ENCODE measurements at places on chromosomes 3 and 15.

- DNase-seq = no peak
Measured at GRCh38 chr15:88985547-88986393, 72.6 kb upstream of the MFGE8 start.

DNA sequence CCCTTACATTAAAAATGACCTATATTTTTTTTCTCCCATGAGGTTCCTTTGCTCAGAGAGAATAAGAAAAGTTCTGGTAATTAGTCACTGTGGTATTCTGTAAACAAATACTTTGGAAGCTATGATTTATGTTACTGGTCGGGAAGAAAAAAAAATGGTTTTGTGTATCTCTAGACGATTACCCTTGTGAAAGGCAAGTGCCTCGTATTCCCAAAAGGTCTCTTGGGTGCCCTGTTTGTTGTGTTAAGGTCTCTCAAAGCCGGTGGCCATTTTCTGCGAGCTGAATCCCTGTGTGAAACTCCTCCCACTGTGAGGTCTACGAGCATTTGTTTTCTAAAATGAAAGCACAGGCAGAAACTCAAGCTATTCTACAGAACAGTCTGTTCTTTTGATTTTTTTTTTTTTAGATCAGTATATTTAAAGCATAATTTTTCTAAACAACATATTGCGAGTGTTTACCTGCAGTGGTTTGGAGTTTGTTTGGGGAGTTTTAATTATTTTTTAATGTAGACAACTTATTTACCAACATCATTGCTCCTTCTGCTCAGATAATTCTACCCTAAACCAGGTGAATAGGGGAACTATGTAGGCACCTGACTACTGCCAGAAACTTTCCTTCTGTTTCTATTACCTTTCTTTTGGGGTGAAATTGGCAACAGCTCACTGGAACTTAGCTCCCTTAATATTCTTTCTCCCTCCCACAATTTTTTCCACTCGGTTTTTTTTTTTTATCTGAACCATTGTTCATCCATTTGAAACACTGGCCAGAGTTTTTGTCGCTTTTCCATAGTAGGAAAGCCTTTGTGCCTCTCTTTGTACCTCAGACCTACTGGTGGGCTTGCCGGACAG is 44.0 kb downstream of the ZBTB38 start:
- peak; percentile 72 for DNase-seq

DNA sequence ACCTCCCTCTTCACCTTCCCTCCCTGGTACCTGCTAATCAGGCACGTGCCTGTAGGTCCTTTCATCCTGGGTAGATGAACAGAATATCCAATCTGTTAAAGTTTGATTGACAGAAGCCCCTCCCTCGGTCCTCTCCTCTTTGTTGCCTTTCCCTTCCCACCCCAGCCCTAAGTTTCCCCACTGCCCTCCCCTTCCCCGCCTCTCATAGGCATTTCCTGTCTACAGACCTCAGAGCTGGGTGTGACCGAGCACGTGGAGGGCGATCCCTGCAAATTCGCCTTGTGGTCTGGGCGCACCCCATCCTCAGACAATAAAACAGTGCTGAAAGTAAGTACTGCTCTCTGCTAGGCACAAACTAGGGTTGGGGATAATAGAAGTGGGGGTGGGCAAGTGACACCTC is 239.2 kb upstream of the UMPS start:
- DNase-seq = no peak

GRCh38 chr15:63135804-63136203 is 14.1 kb downstream of the LACTB start:
- DNase-seq = no peak

GRCh38 chr3:51389423-51390183 is 1.5 kb upstream of the RBM15B start:
- DNase-seq = no peak
